Dorsolateral prefrontal cortex (tissue), 122 donors: ENCODE measurements at places on chromosomes 2 and 18.

GRCh38 chr2:69616755-69617154, 26.8 kb downstream of the AAK1 start:
- DNase-seq, result no peak

DNA sequence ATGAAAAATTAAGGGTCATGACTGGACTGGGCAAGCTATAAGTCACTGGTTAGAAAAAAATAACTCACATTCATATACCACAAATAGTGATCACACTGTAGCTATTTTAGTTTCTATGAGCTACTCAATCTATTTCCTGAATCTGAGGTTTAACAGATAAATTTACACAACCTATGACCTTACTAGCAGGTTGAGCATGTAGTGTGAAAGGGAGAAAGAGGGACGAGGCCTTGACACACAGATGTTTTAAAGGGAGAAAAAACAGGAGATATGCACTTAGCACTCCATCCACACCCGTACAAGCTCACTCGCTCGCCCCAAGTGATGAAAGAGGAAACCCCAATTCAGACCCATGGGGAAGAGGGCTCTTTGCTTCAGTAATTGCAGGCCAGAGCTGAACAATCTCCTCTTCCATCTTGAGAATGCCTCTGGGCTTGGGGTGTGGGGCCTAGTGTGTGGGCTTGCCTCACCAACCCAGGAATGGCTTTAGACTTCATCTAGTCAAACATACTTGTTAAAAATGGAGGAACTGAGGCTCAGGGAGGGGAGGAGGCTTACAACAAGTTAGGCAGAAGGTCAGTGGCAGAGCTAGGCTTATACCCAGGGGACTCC, 10.7 kb downstream of the CYRIA start:
- DNase-seq, result no peak

- no peak for DNase-seq
These were observed 283.9 kb upstream of the SPHKAP start for GRCh38 chr2:228465408-228465807.

- no peak for DNase-seq
These were observed 136.4 kb upstream of the PIK3C3 start for GRCh38 chr18:41818381-41819355.

- DNase-seq, result no peak
These were observed 59.6 kb downstream of the MYT1L start for GRCh38 chr2:2271469-2271941.

GRCh38 chr18:75111760-75112159, 97.2 kb downstream of the PTGR3 start:
- no peak for DNase-seq

- no peak for DNase-seq
These were observed 134.3 kb upstream of the AQP4 start for GRCh38 chr18:26999797-27000196.

- DNase-seq, result peak; percentile 22
These were observed 183.5 kb downstream of the SEPTIN10 start for GRCh38 chr2:109430329-109430636.

- DNase-seq, result no peak
These were observed 769.9 kb upstream of the FSHR start for GRCh38 chr2:49924044-49924817.

GRCh38 chr2:239081622-239082021, 233.7 kb downstream of the TWIST2 start:
- no peak for DNase-seq

DNA sequence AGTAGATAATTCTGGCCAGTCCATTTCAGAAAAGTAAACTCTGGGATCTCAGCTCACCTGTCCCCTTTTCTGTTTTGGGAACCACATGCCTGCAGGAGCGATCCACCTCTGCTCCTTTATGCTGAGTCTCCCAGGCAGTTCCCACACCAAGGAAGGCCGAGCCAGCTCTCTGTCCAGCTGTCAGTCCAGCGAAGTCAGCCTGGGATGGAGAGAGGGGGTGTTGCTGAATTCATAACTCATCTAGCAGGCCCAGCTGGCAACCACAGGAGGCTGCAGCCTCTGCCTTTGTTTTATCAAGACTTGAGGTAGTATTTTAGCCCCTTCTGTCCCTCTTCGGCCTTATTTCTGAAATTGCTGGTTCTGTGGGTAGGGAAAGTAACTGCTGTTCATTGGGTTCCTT, 209.9 kb downstream of the ARL4C start:
- no peak for DNase-seq

DNA sequence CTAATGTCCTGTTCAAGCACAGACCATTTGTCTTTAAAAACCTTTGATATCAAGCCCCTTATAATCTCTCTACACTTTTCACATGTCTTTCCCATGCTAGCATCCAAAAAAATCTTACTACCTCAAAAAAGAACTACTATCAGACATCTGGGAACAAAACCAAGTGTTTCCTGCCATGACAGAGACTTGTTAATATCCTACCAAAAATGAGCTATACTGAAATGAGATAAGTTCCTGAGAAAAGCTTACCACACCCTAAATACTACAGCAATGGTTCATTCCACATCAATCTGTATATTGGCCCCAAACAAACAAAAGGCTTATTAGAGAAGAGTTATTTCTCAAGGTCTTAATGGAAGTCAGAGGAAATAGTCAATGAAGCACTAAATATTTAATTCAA, 230.1 kb downstream of the DYM start:
- no peak for DNase-seq

- no peak for DNase-seq
These were observed 62.8 kb upstream of the NEUROD1 start for GRCh38 chr2:181742922-181743722.

- DNase-seq, result no peak
These were observed 160.6 kb downstream of the MAP2 start for GRCh38 chr2:209584472-209584871.

GRCh38 chr2:239113171-239113570, 265.3 kb downstream of the TWIST2 start:
- no peak for DNase-seq

DNA sequence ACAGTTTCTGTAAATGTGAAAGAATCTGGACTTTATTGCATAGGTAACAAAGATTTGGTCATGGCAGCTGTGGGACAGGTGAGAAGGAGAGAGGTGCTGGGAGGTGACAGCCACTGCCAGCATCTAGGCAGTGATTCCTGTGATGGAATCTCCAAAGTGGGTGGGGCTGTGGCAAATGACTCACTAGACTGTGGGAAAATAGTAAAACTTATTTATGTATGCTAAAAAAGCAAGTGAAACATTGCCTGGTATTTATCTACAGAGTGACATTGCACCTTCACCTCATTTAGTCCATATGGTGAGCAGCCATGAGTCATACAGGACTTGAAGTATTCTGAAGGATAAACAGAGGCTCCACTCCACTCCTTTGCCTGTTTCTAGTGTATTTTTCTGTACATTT, 145.3 kb upstream of the MEX3C start:
- DNase-seq, result no peak

GRCh38 chr18:61824733-61825363, 68.0 kb downstream of the RNF152 start:
- DNase-seq, result no peak

DNA sequence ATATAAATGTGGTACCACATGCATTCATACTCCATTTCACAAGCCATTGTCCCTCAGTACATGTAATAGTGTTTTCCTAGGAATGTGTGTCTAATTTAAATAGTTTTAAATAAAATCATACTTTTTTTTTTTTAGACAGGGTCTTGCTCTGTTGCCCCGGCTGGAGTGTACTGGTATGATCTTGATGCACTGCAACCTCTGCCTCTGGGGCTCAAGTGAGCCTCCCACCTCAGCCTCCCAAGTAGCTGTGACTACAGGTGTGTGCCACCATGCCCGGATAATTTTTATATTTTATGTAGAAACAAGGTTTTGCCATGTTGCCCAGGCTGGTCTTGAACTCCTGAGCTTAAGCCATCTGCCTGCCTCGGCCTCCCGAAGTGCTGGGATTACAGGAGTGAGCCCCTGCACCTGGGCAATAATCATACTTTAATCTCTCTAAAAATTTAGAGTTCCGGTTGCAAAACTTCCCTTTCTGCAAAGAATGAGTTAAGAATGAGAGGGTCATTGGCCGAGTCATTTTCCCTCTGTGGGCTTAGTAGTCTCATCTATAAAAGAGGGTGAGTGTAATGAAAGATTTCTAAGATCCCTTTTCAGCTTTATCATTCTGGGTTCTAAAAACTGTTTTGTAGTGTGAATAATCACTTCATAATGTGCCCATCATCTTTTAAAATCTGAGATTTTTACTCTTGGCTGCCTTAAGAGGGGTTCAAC, 116.0 kb upstream of the PELI1 start:
- DNase-seq, result no peak

- DNase-seq, result no peak
These were observed 31.4 kb upstream of the CHN1 start for GRCh38 chr2:175036582-175037018.

DNA sequence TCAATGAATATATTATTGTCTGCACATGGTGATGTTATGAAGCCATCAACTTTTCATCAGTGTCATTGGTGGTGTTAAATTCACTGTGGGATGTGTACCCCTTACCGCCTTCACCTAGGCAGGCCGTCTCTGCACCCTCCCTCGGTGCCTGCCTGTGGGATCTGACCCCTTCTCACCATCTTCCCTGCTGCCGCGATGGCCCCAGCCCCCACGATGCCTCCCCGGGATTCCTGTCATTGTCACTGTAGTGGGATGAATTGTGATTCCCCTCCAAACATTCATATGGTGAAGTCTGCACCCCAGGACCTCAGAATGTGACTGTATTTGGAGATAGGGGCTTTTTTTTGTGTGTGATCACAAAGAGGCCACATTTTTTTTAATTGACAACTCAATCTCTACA, 198.3 kb upstream of the HS6ST1 start:
- DNase-seq, result no peak

DNA sequence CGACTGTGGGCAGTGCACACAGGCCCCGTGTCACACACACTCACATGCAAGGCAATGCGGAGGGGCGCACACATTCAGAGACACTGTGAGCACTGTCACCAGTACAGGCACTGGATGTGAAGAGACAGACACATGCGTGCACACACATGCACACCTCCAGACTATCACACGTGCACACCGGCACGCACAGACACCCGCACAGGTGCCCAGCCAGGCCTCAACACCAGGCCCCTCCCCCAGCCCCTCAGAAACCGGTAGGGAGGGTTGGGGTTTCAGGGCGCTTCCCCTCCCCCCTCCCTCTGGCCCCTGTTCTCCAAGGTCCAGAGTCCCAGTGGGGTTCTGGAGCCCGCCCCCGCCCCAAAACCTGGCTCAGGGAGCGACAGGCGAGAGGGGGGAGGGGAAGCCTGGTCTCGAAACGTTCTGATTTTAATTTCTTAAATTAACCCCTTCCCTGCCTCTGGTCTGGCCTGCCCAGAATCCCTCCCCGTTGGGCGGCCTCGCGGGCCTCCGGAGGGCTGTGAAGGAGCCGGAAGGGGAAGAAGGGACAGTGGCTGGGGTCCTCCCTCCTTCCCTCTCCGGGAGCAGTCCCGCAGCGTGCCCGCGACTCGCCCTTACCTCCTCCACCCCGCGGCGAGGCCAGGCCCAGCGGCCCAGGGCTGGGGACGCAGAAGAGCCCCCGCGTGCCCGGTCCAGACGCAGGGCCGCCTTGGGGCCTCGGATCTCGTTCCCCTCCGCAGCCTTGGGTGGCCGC, 558 bp downstream of the FBXO41 start:
- DNase-seq, result no peak

DNA sequence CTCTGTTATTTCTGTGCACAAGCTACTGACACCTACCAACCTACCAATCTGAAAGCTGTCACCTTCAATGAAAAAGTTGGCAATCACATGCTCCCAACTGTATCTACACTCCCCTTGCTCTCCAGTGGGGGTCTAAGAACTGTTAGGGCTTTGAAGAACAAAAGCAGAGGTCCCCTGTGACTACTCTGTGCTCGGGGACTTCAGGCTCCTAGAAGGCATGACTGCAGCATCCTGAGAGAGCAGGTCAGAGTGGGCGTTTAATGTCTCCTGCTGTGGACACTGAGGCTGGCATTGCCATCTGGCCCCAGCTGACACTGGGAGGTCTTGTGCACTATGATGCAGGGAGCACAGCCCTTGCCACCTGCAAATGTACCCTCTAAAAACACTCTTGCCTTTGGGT, 93.3 kb downstream of the ACTR2 start:
- no peak for DNase-seq

- no peak for DNase-seq
These were observed 414.9 kb upstream of the FSHR start for GRCh38 chr2:49569176-49569575.

DNA sequence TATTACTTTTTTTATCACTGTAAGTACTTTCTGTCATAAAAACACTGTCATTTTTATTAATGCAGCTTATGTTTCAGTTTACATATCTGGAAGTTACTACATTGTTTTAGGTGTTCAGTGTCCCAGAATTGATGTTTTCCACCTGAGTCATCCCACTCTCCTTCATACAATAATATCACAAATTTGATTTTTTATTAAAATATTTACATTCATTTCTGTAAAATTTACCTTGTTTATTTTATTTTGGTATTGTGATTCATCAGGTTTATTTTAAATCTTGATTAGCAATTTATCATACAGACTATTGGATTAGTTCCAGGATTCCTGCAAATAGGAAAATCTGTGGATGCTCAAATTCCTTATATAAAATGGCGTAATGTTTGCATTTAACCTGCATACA, 1662.9 kb downstream of the SUCLG1 start:
- DNase-seq, result no peak

- DNase-seq, result no peak
These were observed 66.1 kb downstream of the PTPRM start for GRCh38 chr18:7633171-7633570.

- DNase-seq, result no peak
These were observed 3.1 kb upstream of the MATN3 start for GRCh38 chr2:20015482-20016083.

GRCh38 chr2:161992531-161992930, 81.5 kb downstream of the DPP4 start:
- DNase-seq, result no peak

- no peak for DNase-seq
These were observed 228.1 kb downstream of the RBM43 start for GRCh38 chr2:151033271-151034248.

DNA sequence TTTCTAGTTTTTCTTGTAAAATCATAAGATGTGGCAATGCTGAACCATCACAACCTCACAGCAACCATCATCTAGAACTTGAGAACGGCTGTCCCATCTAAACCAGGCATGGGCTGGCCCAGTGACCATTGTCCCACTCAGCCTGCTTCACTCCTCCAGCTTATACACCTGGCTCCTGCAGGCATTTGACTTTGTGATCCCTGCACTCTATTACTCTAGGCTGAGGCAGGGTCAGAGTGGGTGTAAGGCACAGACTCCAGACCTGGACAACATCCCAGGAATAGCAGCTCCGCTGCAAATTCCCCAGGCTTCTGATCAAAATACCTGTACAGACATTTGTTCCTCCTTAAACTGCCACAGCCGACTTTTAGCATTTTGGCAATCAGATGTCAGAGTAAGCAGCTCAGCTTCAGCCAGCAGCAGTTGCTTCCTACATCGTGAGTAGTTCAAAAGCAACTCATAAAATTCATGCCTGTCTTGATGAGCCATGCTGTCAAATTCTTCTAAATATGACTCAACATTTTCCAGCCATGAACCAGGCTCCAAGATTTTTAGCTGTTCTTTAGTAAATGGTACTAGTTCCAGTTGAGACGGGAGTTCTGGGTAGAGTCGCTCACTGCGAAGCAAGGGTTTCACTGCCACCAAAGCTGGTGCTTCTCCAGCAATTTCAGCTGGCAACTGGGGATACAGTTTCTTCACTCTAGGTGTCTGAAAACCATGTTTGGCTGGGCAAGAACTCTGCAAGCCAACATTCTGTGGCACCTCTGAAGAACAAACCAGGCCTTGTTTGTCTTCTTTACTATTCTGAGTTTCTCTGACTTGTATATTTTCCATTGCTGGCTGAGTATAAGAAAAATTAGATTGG, 12.8 kb downstream of the EPG5 start:
- DNase-seq, result no peak

- DNase-seq, result no peak
These were observed 825.8 kb downstream of the DCC start for GRCh38 chr18:53165770-53166169.
